ENCODE measurements at places on chromosomes 5 and 9.

- no peak for DNase-seq
These were observed 5.6 kb downstream of the TLE1 start for GRCh38 chr9:81683704-81684103.

DNA sequence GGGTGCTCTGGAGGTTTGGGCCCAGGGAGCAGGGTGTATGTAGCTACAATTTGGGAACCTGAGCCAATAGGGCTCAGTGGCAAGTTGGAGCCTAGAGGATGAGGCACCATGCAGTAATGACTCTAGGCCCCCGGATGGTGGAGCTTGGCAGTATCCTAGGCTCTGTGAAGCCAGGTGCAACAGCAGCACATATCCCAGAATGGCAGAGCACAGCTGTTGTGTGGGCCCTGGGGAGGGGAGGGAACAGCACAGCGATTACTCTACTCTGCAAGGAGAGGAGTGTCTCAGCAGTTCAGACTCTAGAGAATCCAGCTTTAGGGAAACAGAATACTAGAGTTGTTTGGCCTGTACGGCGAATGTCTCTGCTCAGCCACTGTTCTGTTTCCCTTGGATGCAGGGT, 56.1 kb downstream of the LRRTM2 start:
- no peak for DNase-seq

DNA sequence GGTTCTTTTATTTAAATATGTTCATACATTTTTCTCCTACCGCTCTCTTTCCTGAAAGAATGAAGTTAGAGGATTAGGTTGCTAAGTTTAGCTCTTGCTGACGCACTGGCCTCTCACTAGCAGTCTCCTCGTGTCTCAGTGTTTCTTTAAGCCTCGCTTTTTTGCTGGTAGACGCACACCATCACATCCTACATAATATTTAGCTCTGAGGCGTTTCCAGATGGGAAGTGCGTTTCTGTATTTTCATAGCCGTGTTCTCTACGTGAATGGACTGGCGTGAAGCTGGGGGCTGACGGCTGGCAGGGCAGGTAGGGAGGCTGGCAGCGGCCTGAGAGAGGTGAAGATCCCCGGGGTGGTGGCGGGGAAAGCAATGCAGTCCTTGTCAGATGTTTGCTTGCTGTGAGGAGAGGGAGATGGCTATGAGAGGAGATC, 79.2 kb upstream of the SPRY4 start:
- no peak for DNase-seq

GRCh38 chr9:27426511-27427271, 97.4 kb upstream of the IFNK start:
- DNase-seq = no peak

DNA sequence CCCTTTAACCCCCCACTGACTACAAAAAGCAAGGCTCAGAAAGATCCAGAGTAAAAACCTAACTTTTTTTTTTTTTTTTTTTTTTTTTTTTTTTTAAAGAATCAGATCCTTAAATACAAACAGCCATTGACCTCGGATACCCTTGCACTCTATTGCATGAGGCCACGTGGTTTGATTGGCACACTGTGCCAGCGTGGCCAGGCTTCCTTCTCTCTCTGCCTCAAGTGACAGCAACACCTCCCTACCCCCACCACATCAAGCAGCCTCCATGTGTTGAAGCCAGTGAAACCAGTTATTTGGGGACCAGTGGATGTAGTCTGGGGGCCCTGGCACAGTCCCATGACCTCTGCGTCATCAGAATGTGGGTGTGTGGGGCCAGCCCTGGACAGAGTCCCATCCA, 71.4 kb downstream of the OTULIN start:
- DNase-seq = no peak

DNA sequence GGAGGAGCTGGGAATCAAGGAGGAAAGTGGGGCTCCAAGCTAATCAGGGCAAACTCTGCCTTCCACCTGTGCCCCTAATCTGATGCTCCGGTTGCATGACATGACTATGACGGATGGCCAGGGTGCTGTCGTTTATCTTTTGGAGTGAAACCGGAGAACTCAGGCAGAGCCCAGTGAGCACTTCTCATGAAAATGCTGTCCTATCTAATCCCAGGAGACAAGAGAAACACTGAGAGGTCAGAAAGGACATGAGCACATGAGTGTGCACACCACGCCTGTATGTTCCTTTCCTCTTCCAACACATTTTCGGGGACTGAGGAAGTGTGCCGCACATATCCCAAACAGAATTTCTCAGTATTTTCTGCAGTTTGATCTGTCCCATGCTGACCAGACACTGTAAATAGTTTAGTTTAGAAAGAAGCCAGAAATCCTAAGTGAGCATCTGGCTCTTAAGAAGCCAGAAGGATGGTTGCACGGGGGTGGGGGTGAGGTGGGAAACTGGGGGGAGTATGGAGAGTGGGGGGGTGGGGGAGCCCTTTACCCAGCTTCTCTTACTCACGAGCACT, 217.1 kb downstream of the TSSK1B start:
- no peak for DNase-seq

- no peak for DNase-seq
These were observed 11.5 kb downstream of the UIMC1 start for GRCh38 chr5:176995122-176995490.

DNA sequence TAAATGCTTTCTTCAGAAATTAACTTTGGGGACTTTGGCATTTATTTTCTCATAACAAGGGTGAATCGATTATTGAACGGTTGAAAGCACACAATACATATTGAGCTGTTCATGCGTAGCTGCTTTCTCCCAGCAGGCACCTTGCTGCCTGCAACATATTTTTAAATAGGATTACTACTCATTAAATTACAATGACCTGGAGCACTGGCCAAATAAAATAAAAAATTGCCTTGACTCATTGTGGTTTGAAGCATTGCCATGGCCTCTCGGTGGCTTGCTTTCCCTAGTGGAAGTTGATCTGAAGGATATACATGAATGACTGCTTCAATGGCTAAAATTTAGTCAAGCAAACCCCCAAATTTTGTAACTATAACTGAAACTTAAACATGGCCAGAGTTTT, 181.6 kb upstream of the NUDT12 start:
- DNase-seq = no peak

DNA sequence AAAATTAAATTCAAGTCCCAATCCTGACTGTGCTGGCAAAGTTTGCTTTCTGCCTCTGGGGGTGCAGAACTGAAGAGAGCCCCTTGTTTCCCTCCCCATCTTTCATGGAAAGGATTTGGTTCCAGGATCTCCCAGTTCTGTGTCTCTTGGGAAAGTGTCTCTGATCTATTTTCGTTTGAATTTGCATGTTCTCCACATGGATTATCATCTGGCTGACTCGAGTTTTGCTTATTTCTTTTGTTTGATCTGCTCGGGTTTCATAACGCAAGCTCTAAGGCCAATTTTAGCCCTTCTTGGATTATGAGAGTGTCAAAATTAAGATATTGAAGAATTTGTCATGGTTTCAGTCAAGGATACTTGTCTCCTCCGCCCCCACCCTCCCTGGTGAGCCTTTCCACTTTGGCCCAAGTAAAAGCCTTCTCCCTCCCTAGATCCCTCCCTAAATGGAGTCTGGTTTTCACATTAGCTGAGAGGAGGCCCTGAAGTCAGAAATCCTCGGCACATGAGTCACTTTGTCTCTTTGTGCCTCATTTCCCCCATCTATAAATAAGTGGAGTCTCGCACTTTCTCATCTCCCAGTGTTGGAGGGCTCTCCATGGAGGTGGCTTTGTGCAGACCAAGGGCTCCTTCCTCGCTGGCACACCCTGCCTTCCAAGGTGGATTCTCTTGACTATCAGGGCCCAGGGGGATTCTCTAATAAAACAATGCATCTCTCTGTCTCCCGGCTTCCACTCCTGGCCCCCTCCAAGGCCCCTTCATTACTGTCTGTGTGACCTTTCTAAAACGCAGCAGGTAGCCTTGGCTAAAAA, 17.3 kb downstream of the ADRB2 start:
- DNase-seq = no peak

DNA sequence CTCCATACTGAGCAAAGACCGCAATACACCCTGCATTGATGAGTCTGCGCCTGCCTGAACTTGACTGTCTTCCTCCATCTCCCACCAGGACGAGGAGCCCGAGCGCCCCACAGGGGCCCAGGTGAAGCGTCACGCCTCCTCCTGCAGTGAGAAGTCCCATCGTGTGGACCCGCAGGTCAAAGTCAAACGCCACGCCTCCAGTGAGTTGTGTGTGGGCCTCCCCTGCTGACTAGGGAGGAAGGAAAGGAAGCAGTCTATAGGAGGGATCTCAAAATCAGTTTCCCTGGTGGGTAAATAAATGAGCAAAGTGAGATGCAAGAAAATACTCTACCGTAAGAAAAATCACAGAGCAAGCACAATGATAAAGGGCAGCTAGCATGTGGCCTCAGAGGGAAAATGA, 22.8 kb upstream of the GRPEL2 start:
- no peak for DNase-seq

DNA sequence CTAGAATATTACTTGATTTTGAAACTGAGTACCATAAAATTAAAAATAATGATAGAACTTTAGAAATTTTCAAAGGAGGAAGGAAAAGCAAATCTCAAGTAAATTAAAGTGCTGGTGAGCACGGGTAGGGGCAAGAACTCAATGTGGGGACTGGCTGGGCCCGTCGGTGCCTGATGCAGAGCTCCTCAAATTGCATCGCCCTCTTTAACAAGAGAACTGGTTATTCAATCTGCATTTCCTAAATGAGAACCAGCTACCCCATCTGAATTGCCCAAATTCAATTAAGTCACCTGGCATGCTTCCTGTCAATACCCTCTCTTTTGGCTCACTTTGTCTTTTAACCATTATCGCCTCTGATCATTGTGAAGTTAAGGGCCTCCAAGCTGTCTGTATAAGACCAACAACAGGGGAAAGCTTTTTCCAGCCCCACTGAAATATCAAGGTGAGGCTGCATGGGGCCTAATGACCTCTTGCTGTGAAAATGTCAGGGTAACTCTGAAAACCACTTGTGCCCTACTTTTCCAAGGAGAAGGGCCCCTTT, 316.7 kb downstream of the SLIT3 start:
- DNase-seq = no peak

DNA sequence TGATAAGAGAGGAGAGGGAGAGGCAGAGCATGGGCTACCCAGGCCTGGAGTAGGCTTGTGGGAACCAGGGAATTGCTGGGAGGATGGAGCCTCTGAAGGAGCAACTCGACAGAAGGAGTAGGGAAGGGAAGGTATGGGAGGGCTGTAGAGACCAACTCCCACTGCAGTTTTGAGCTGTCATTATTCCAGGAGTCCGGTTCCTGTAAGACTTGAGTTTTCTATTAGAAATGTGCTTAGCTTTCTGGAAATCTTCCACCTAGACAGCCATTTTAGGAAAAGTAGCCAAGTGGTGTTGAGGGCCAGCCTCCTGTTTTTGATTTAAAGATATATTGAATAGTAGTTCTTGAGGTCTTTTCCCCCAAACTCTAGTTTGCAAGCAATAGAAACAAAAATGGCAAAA, 323.5 kb downstream of the LRRC70 start:
- DNase-seq = no peak

DNA sequence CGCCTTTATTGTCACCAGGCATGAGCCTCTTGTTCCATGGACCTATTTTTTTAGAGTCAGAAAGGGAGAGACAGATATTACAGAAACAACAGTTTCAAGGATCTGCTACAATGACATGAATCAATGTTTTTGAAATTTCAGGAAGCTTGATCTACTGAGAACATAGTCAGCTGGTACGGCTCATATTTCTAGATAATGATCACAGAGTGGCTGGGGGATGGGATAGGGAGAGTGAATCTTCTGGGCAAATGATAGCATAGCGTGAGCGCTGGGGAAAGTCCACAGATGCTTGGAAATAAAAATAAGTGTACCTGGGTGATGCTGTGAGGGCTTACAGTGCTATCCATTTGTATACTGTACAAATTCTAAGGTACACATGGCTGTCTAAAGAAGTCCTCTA, 340.4 kb downstream of the EBF1 start:
- DNase-seq = no peak

DNA sequence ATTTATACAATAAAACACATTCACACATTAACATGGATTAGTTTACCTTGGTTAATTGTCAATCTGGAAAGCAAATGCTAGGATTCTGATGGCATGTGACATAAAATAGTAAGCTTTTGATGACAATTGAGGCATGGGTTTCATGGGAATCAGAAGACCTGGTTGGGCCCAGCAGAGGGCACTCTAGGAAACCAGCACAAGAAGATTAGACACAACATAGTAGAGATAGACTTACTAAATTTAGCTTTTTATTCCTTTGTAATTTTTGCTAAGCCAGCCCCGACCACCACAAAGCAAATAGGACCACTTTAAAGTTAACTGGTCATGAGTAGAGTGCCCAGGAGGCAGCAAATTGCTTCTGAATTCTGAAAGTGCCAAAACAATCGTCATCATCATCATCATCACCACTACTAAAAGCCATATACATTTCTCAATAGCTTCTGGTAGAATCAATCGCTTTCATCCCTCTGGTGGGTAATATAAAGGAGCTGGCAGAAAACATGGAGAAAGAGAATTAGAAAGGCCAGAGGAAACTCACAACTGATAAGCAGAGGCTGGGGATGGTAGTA, 163.2 kb downstream of the ARRDC3 start:
- no peak for DNase-seq

GRCh38 chr5:111132076-111132475, 39.9 kb downstream of the WDR36 start:
- DNase-seq = no peak

DNA sequence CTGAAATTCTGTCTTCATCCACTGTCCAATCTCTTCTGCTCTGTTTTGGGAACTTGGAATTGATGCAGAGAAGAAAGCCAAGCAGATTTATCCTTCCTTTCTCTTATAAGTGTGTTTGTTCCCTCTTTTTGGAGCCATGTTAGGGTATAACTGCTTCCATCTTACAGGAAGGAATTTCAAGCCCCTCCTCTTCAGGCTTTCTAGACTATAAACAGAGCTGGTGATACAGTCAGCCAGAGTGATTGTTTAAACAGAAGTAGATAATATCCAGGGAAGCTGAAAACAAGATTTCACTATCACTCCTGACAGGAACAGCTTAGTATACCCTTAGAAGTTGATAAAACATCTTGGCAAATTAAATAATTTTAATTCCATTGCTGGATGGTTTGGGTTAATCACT, 102.1 kb upstream of the DMRT1 start:
- no peak for DNase-seq

- no peak for DNase-seq
These were observed 401.6 kb downstream of the PDE4D start for GRCh38 chr5:59491945-59492344.

DNA sequence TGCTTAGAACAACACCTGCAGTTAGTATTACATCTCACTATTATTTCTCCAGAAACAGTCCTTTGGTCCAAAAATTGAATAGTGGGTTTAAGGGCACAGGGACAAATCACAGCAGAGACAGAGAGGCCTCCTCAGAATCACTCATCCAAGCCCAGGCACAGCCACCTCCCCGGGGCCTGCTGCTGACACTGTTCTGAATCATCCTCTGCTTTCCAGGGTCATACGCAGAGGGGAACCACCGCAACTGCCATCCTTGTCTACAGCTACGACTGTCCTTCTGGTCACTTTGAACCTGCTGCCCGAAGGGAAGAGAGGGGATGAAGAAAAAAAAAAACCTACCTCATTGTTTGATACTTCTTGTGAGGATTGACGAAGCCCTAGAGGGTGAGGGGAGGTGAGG, 35.3 kb upstream of the MAN2A1 start:
- no peak for DNase-seq

GRCh38 chr5:40746703-40747102, 9.1 kb downstream of the TTC33 start:
- DNase-seq = no peak
